Stimulated activated naive CD8-positive, alpha-beta T cell treated with anti-CD3 and anti-CD28 coated beads, Interleukin-15, amount 100 ng/mL, for 72 hours (primary cell): ENCODE measurements at places on chromosomes 16 and 17.

DNA sequence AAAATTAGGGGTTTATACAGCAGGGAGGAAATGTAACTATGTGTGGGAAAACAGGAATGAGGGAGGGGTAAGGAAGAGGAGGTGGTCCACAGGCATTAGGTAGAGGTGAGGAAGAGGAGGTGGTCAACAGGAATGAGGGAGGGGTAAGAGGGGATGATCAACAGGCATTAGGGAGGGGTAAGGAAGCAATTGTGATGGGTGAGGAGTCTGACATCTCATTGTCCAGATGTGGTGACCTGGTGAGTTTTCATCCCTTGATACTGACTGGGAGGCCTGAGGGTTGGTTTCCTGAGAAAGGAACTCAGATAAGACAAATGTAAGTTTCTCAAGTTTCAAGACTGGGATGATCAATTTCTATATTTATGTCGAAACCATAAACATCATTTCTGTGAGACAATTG, 206.2 kb upstream of the C16orf82 start:
- DNase-seq = no peak

GRCh38 chr16:67207249-67208091, 8.5 kb downstream of the ELMO3 start:
- no peak for DNase-seq

DNA sequence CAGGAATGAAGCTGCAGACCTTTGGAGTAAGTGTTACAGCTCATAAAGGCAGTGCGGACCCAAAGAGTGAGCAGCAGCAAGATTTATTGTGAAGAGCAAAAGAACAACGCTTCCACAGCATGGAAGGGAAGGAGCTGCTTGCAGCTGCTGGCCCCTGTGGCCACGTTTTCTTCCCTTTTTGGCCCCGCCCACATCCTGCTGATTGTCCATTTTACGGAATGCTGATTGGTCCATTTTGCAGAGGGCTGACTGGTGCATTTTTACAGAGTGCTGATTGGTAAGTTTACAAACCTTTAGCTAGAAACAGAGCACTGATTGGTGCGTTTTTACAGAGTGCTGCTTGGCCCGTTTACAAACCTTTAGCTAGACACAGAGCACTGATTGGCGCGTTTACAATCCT, 841.5 kb downstream of the CDH11 start:
- DNase-seq = no peak

DNA sequence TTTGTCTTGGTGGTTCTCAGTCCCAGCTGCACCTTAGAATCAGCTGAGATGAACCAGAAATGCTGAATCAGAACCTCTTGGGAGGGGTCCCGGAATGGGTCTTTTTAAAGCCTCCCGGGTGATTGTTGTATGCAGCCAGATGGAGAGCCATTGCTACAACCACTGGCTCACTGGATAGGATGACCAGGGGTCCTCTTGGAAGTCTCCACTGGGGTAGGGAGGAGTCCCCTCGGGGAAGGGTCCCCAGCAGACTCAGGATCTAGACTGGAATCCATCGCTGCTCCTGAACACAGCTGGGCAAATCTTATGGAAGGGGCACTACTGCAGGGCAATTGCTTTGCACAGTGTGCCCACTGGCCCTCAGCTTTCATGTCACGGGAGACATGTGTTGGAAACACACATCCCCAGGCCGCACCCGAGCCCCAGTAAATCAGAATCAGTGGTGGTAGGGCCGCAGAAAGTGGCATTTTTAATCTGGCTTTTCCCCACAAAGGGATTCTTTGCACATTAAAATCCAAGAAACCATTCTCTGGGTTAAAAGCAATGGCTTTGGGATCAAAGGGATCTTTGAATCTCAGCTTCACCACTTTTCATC, 117.3 kb downstream of the IRX5 start:
- no peak for DNase-seq

- no peak for DNase-seq
These were observed 12.7 kb upstream of the NSMCE1 start for GRCh38 chr16:27281243-27281642.

- DNase-seq = no peak
These were observed at the start of gene NTN3 for GRCh38 chr16:2471016-2471652. NTN3 (plus strand) TSS chr16:2471297; CDS start chr16:2471702, 405 bp downstream.

DNA sequence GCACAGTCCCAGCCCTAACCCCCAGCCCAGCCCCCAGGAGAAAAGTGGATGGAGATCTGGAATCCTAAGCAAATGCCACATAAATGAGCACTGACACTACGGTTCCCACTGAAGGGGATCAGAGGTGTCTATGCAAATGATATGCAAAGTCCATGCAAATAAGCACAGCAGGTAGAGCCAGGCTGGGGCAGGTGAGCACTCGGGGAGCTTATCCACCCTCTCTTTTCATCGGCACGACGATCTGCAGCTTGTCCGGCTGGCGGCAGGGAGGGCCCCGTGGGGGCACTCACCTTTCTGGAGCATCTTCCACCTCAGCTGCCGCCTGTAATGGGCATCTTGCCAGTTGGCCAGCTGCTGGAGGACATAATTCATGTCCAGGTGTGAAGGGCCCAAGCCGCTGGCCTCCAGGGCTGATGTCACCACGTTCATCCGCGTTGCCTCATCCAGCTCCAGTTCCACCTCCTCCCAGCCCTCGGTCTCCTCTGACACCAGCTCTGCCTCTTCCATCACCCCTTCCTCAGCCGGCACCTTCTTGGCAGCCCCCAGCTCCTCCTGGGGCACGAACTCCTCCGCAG, 9.9 kb downstream of the HAP1 start:
- DNase-seq = no peak

GRCh38 chr16:57653936-57654335, 14.2 kb upstream of the ADGRG3 start:
- DNase-seq = no peak

- DNase-seq = peak; percentile 21
These were observed 74.0 kb downstream of the SEC14L1 start for GRCh38 chr17:77214743-77215142.

- no peak for DNase-seq
These were observed 36.4 kb upstream of the HSBP1 start for GRCh38 chr16:83771306-83771942.

DNA sequence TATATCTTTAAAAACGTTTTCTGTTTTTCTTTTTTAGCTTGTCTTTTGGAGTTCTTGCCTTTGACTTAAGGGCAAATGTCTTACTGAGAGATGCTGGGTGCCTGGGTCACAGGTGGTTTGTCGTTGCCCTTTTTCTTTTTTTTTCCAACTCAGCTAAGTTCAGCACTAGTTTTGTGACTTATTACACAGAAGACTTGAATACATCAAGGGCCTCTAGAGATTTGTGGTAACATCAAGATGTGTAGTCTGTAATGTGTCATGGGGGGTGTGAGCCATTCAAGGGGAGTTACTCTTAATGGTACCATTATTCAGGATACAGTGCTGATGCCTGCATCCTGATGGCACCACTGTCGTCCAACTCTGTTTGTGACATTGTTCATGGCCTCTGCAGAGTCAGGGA, 95.1 kb downstream of the PRKCA start:
- no peak for DNase-seq
